Adipocyte (in vitro differentiated cells): ENCODE measurements at places on chromosomes 5 and 9.

- peak; percentile 64 for DNase-seq
Observed at GRCh38 chr5:125536582-125536981, 790.1 kb upstream of the ZNF608 start.

DNA sequence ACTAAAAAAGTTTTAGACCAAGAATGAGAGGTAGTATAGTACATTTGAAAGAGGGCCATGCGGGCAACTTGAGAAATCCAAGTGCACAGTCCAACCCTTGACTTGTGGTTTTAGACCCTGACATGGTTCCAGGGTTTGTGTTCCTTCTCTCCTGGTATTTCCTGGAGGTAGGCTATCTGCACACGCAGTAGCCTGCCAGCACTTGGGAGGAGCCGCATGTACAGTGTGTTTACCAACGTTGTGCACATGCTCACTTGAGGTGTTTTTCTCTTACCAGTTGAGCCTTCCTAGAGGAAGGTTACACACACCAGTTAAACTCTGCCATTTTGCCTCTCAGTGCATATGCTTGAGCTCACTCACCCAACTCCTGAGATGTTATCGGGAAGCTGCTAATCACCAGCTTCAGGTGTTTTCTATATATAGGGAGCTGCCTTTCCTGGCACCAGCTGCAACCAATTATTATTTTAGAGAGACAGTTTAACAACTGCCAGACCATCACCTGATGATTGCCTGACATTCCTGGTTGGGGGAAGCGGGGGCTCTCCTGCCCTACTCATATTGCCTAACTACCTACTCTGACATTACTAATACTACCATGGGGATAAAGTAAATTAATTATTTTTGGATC, 593.4 kb upstream of the TUSC1 start:
- DNase-seq, result no peak

DNA sequence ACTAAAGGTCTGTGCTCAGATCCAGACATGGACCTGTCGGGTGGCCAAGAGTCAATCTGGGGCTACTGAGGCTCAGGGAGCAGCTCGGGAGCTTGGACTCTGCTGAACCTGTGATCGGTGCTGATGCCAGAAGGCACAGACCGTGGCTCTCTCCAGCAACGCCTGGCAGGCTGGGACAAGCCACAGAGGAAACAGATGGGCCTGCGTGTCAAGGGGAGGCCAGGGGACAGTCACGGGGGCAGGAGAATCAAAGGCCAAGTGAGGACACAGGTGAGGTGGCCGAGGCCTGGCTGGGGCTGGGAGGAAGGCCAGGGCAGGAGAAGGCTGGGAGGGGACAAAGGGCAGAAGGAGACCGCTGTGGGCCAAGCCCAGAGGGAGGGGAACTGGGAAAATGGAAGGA, 43.4 kb downstream of the EPB41L4B start:
- DNase-seq, result no peak

DNA sequence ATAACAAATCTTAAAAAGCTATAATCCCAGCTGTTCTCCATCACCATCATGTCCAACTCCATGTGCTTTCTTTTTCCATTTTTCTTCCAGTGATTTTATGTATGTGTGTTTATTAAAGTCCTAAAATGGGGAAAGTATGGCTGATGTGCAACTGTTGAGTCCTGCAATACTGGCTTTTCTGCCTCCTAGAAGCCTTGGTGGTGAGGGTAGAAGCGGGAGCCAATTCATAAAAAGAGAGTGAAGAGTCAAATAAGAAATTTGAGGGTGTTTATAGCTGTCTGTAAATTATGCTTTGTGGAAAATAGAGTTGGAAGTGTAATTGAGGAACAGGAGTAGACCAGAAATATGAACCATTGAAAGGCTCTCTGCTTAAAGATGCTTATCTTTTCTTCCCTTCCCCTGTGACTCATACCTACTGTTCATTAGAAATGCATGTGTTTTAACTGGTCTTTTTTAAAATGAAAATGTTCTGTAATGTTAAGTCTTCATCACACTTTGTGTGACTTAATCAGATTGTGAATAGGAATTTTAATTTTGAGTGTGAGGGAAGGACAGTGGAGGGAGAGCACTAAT, 80.1 kb downstream of the ZCCHC7 start:
- peak; percentile 71 for DNase-seq

DNA sequence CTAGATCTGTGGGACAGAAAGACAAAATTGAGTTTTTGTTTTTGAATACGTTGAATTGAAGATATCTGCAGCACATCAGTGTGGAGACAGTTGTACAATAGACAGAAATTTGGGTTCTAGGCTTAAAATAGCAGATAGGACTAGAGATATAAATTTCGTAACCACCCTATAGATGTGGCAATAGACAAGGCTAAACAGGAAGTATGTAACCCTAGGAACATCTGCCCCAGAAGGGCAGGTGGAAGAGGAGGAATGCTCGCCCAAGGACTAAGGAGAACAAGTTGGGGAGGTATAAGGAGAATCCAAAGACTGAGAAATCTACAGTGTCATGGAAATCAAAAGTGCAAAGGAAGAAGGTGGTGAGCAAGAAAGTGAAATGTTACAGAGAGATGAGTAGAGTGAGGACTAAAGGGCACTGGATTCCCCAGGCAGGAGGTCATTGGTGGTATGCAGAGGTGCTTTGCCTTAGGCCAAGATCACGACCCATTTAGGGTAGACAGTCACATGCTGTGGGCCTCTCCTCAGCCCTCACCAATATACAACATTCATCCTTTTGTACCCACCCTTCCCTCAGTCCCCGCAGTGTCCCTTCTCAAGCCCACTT, 109.1 kb upstream of the ELL2 start:
- no peak for DNase-seq

GRCh38 chr5:10562201-10563109, 1.4 kb upstream of the ANKRD33B start:
- no peak for DNase-seq

DNA sequence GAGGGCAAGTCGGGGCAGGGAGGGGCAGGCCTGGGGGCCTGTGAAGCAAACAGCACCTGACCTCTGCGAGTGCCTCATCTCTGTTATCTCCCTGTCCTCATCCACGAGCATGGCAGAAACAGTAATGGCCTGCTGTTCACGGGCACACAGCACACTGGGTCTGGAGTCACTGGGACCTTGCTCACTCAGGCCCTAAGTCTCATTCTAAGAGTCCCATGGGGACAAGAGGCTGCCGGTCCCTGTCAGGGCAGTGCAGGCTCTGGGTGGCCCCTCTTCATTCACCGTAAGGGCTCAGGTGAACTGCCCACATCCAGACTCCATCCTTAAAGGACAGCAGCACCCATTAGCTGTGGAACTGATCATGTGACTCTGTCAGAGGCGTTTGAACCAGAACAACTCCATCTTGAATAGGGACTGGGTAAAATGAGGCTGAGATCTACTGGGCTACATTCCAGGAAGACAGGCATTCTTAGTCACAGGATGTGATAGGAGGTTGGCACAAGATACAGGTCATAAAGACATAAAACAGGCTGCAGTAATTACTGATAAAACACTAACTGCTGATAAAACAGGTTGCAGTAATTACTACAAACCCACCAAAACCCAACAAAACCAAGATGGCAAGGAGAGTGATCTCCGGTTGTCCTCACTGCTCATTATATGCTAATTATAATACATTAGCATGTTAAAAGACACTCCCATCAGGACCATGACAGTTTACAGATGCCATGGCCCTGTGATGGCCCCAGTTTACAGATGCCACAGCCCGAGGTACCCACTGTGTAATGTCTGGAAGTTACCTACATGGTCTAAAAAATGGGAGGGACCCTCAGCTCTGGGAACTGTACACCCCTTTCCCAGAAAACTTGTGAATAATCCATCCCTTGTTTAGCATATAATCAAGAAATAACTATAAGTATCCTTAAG, 28.7 kb downstream of the BICD2 start:
- no peak for DNase-seq

- no peak for DNase-seq
Observed at GRCh38 chr5:95901676-95902627, 59.7 kb downstream of the ELL2 start.

- peak; percentile 71 for DNase-seq
Observed at GRCh38 chr5:17398431-17398830, 99.6 kb upstream of the TAF11L2 start.

DNA sequence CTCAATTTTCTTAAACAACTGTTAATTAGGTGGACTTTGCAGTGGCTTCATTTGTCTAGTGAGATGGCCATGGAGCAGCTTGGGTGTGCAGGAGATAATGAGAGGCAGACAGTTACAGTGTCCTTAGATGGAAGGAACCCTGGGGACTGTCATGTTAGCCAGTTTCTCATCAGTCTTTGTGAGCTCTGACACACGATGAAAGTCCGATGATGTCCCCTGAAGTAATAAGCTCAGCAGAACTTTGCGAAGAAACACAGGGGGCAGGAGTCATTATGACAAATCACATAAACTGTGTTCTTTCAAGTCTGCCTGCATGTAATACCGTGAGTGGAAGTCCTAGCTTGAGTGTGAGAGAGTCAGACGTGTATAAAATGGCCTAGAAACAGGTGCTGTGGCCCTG, 201.8 kb downstream of the DRD1 start:
- no peak for DNase-seq

GRCh38 chr5:14256026-14256690, 113.0 kb downstream of the TRIO start:
- no peak for DNase-seq

DNA sequence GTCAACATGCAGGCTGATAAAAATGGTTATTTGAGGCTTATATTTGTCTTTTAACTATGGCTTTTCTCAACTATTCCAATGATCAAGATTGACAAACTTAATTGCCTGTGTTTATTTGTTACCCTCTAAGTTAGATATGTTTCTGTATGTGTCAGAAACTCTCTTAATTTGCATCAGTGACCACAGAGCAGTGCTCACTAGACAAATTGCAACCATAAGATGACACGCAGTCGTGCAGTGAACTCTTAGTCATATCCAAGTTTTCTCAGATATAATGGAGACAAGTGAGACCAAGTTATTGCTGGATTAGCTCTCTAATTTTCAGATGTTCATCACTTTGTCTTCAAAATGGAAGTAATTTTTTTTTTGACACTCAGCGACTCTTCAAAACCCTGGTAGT, 342.2 kb upstream of the RFX3 start:
- no peak for DNase-seq

DNA sequence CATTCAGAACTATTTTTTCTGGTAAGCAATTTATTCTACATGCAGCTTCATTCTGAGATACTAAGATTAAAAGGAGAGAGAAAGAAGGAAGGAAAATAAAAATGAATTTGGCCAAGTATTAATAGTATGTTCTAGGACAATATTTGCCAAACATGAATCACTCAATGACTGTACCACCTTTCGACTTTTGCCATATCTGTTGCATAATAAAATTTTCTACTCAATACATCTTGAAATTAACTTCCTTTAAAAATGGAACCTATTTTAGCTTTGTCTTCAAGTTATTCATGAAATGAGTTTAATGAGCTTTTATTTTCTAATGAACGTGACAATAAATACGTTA, 111.8 kb downstream of the MARCHF3 start:
- DNase-seq, result no peak

- peak; percentile 59 for DNase-seq
Observed at GRCh38 chr5:98414938-98415337, 358.5 kb upstream of the RGMB start.

DNA sequence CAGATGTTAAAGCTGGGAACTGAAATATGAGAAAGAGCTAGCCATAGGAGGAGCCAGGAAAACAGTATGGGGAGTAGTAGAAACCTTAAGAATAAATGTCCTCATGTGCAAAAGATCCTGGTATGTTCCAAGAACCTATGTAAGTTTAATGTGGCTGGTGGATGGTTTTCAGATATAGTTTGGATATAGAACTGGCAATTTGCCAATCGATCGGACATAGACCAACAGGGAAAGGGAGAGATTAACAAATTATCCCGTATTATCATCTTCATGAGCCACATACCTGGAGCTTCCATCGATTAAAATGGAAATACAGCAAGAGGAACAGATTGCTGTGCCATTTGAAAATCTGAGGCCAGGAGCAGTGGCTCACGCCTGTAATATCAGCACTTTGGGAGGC, 388.7 kb downstream of the PRELID2 start:
- no peak for DNase-seq

DNA sequence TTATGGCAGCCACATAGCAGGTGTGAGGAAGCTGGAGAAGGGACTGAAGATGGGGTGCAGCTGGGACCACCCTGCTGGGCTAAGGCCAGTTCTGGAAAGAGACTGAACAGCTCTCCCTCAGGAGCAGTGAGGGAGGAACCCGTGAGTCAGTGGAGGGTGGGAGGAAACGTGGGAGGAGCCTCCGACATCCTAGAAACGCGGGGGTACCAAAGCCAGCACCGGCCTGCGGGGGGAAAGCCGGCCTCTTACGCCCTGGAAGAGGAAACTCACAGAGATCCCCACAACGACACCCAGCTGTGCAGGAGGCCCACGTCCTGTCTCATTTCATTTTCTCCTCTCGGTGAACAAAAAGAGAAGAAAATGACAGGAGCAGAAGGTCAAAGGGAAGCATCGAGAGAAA, 185.8 kb upstream of the IRX4 start:
- no peak for DNase-seq
